ENCODE measurements at places on chromosomes 7 and 10.

GRCh38 chr7:26182283-26182682 lies 18.3 kb downstream of the HNRNPA2B1 start:
- no peak for DNase-seq

DNA sequence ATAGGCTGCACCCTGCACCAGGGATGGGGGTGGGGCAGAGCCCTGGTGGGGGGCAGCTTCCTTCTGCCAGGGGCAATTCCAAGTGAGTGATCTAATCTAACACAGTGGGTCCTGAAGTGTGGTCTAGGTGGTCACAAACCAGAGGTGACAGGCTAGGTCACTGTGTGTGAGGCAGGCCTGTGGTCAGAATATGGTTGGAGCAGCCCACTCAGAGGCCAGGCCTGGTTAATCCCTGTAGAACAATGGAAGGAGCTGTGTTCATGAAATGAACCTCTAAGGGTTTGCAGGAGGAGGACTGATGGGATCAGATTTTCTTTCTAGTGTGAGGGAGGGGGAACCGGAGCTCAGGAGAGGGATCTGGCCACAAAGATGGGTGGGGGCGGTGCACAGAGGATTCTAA lies 10.0 kb upstream of the TSPAN14 start:
- DNase-seq, result no peak

DNA sequence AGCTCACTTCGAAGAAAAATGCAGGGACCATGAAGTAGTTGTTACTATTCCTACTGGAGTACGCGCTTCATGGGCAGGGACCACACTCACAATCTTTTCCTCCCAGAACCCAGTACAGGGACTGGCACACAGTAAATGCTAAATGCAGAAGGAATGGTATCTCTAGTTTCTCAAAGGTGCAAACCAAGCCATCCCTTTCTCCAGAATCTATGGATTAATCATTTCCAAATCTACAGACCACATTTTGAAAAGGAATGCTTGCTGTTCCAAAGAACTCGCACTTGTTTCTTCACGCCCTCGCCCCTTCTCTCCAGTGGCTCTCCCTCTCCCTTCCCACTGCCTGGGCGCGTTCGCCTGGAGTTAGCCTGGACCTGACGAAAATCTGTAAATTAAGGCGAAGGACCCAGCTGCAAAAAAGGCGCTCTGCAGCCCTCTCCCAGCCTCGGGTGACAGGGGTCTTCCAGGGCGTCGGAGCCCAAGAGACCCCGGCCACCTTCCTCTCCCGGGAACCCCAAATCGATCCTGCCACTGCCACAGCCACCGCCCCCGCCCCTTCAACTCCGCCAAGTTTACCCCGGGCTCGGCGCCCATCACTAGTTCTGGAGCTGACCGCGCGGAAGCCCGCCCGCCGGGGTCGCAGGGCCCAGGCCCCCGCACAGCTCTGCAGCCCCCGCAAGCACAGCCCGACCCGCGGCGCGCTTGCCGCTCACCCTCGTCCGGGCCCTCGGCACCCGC lies 527 bp downstream of the PDIA4 start:
- no peak for DNase-seq

DNA sequence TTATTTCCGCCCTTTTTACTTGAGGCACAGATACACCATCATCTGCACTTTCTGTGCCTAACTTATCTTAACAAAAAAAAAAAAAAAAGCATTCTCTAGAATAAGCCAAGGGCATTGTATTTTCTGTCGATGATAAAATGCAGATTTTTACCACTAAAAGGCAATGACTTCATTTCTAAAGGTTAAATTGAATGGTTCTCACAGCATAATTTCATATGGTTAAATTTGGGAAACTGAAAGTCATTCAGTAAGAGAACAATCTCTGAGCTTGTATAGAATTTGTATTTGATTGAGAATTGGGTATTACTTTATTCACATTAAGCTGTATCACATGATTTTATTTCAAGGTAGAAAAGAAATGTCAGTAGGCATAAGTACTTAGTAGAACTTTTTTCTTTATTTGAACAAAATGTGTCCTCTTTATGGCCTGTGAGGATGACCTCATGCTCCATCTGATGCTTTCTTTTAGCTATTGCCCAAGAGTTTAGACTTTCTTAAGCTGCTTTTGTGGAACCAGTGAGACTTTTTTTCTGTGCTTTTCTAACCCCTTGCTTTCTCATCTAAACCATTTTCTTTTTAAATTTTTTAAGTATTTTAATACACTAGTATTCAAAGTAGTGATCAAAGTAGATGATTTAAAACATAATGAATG lies 110.3 kb downstream of the LRRC4 start:
- no peak for DNase-seq

- no peak for DNase-seq
These were observed 2.3 kb upstream of the SH2B2 start for GRCh38 chr7:102284399-102284798.

DNA sequence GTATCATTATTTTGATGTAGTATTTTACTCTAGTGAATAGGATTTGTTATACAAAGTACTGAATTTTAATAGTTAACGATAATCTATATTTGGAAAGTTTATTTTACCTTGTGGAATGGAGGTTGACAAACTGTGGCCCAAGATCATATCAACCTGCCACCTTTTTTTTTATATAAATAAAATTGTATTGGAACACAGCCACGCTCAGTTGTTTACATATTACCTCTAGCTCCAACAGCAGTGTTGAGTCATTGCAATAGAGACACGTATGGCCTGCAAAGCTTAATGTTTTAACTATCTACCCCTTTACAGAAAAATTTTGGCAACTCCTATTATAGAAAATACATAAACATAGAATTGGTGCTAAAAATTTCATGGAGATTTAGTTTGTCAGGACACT lies 239.3 kb downstream of the THSD7A start:
- DNase-seq, result no peak

DNA sequence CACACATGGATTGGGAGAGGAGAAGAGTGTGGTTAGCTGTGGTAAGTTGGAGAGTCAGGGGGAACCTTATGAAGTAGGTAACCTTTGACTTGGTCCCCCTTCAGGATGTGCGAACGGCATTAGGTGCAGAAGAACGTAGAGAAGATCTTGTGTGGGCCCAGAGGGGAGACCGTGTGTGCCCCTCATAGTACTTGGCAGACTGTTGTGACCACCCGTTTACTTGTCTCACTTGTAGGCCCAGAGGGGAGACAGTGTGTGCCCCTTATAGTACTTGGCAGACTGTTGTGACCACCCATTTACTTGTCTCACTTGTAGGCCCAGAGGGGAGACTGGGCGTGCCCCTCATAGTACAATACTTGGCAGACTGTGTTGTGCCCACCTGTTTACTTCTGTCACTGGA lies 2.6 kb downstream of the GTPBP4 start:
- peak; percentile 14 for DNase-seq

- no peak for DNase-seq
These were observed 65.3 kb downstream of the PHTF2 start for GRCh38 chr7:77863860-77864259.

- no peak for DNase-seq
These were observed 30.9 kb upstream of the DKK1 start for GRCh38 chr10:52283174-52283573.

GRCh38 chr7:4268040-4268965 lies 413.8 kb upstream of the FOXK1 start:
- DNase-seq, result peak; percentile 47

- no peak for DNase-seq
These were observed 507.3 kb upstream of the GALNT17 start for GRCh38 chr7:70624500-70625103.

GRCh38 chr7:136923111-136923667 lies 54.7 kb downstream of the CHRM2 start:
- DNase-seq, result no peak

DNA sequence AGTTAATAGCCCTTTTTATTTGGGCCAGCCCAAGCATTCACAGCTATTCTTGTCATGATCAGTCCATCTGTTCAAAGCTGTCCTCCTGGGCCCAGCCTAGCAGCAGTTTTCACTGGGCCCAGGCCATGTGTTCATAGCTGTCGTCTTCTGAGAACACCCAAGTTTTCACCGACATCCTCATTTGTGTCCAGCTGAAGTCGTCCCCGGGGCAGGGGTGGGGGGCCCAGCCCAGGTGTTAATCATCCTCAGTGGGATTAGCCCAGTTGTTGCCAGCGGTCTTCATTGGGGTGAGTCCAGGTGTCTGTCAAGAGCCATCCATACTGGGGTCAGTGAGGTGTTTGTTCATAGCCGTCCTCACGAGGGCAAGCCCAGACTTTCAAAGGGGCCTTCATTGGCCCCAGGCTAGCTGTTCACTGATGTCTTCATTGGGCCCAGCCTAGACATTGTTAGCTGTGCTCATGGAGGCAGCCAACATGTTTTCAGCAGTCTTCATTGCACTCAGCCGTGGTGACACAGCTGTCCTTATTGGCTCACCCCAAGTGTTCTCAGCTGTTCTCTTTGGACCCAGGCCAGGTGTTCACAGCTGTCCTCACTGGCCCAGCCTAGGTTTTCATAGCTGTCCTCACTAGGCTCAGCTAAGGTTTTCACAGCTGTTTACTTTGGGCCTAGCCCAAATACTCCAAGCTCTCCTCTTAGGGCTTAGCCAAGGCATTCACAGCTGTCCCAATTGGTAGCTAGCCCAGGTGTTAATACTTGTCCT lies 10.0 kb downstream of the FRG2B start:
- DNase-seq, result no peak

DNA sequence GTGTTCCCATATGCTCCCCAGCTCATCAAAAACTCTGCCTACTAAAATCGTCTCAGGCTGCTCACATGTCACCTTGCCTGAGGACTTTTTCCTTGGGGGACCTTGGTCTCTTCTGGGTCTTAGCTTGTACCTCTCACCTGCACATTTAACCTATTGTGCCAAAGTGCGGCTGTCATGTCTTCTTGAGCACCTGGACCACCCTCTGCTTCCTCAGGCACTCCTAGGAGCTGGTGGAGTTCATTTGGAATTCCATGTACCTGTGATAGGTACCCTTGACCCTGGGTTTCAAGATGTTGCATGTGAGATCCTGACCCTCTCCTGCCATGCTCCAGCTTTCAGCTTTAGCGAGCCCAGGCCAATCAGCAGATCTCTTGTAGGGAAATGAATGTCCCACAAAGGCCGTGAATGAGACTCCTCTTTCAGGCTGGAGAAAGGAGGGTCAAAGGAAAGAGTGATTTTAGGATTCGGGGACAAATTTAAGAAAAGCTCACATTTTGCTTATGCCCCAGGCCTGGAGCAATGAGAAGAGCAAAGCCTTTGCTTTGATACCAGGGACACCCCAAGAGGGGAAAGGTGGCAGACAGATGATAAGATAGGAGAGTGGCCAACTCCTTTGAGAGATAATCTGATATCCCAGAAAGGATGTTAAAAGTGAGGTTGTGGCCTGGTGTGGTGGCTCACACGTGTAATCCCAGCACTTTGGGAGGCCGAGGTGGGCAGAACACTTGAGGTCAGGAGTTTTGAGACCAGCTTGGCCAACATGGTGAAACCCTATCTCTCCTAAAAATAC lies 10.6 kb upstream of the DNAJB12 start:
- DNase-seq, result no peak

- DNase-seq, result no peak
These were observed 233.5 kb downstream of the CUX1 start for GRCh38 chr7:102050864-102051460.

DNA sequence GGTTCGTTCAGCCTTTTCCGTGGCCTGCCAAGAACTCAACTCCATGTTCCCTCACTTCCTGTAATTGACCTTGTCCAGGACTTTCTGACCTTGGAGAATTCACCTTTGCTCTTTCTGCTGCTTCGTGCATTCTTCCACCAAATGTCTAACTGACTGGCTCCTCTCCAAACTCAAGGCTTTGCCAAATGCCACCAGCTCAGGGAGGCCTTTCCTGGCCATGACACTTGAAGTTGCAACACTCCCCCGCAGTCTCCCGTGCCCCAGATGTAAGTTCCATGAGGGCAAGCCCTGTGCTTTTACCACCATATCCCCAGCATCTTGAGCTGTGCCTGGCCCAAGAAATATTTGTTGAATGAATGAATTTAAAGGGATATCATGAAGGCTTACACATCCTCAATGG lies 238.4 kb downstream of the ARHGAP21 start:
- no peak for DNase-seq

GRCh38 chr7:19519443-19520021 lies 189.3 kb downstream of the POLR1F start:
- no peak for DNase-seq

- DNase-seq, result no peak
These were observed 708 bp downstream of the KLHDC10 start for GRCh38 chr7:130070861-130071622.

- no peak for DNase-seq
These were observed 4.6 kb downstream of the OAT start for GRCh38 chr10:124414076-124414475.

GRCh38 chr7:157529768-157530560 lies 193.2 kb downstream of the DNAJB6 start:
- DNase-seq, result peak; percentile 43

- no peak for DNase-seq
These were observed 85.1 kb downstream of the LRRC4 start for GRCh38 chr7:127946111-127946510.

GRCh38 chr7:78018641-78019446 lies 220.3 kb downstream of the PHTF2 start:
- DNase-seq, result no peak

DNA sequence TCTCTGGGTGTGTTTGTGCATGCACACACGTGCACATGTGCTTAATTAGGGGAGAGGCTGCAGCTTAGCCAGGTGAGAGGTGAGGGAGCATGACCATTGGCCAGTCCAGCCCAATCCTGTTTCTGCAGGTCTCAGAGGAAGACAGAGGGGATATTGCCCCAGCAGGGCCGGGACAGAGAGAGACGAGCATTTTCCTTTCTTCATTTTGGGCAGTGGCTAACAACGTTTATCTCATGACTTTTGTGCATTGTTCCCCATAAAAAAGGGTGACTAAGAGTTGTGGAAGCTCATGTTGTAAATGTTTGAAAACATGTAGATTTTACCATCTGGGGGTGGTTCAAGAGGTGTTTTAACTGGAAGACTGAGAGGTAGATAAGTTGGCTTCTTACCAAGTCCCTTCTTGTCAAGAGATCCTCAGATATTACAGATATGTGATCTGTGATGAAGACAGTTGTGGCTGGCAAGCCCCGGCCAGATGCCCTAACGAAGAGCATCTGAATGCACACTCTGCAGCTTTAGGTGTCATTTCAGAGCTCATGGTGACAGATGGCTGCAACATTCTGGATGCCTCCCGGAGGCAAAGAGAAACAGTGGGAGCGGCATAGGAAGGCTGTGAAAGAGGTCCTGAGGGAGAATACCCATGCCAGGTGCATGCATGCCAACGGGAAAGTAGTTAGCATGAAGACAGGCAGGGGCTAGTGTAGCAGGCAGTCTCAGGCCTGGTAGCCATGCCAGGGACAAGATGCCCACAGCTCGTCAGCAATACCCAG lies 16.7 kb upstream of the DMBT1 start:
- DNase-seq, result no peak

DNA sequence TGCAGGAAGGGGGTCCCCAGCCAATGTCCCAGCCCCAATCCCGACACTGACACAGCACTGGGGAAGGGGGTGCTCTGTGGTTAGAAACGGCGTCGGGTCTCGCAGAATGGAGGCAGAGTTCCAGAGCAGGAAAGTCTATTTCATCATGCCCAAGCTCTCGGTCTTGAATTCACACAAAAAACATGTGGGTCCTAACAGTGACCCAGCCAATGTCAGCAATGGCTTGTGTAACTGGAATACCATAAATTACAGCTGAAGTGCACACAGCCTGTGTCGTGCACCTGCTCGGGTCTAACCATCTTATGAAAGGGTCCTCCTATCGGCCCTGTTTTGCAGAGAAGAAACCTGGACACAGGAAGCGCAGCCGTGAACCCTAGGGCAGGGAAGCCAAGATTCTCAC lies 324.1 kb downstream of the ADARB2 start:
- no peak for DNase-seq

Measured in cardiac septum (tissue), 1 donor.